Naive thymus-derived CD8-positive, alpha-beta T cell (primary cell): ENCODE measurements at places on chromosomes 16 and 17.

DNA sequence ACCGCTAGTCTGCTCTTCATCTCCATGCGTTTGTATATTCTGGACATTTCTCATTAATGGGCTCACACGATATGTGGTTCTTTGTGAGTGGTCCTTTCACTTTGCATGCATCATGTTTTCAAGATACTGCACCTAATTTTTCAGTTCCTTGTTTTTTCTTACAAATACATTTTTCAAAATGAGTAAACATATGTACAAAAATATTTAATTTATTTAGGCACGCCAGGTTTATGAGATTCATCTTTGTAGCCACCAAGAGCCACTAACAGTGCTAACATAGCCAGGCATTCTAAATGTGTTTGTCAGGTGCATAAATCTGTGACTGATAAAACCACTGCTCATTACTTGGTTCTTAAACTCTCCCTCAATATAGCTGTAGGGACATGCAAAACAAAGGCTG lies 375.3 kb downstream of the WWOX start:
- DNase-seq = no peak

GRCh38 chr17:18185391-18185790 lies 1.8 kb downstream of the ALKBH5 start:
- no peak for DNase-seq

GRCh38 chr16:47260503-47260902 lies 116.8 kb upstream of the NETO2 start:
- DNase-seq = no peak

GRCh38 chr17:4807605-4808377 lies 839 bp downstream of the PLD2 start:
- no peak for DNase-seq

DNA sequence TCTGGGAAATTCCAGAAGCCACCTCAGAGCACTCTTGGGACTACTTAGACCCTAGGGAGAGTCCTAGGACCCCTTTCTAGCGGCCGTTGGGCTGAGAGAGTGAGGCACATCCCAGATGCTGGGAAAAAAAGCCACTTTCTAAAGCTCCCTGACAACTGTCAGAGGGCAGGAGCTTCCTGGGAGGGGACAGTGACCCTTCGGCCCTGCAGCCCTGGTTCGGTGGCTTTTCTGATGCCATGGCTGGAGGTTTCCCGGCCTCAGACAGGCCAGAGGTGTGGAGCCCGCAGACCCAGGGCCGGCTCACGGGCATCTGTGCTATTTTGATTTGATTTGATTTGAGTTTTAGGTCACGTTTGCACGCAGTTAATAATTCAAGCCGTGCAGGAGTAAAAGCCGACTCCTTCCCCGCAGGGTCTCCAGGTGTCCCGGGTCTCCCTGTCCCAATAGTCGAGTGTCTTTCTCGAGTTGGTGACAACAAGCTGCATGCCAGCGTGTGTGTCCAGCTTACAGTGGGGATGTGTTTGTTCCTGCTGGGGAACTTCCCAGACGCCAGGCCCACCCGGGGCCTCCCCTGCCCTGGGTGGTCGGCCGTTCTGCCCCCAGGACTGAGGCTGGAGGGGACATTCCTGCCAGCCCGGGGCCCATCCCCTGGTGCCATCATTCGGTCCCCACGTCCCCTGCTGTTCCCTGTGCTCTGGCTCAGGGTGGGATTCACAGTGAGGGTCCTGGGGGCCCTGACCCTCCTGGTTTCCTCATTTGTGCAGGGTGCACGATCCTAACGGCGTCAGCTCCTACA lies 1.0 kb upstream of the CBFA2T3 start:
- no peak for DNase-seq

DNA sequence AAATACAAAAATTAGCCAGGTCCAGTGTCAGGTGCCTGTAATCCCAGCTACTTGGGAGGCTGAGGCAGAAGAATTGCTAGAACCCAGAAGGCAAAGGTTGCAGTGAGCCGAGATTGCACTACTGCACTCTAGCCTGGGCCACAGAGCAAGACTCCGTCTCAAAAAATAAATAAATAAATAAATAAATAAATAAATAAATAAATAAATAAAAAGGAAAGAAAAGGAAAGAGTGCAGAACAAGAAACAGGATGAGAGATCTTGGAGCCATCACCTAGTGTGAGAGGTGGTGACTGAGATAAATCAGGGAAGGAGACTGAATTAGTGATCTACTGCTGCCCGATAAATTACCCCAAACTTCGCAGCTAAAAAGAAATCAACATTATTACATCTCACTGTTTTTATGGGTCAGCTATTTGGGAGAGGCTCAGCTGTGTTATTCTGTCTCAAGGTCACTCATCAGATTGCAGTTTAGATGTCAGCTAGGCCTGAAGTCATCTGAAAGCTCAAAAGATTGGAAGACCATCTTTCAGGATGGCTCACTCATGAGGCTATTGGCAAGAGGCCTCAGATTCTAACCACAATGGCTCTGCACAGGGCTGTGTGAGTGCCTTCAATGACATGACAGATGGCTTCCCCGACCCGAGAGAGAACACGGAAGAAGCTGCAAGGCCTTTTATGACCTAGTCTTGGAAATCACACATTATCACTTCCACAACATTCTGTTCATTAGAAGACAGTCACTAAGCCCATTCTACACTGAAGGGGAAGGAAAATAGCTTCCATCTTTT lies 66.4 kb downstream of the CMC2 start:
- no peak for DNase-seq

DNA sequence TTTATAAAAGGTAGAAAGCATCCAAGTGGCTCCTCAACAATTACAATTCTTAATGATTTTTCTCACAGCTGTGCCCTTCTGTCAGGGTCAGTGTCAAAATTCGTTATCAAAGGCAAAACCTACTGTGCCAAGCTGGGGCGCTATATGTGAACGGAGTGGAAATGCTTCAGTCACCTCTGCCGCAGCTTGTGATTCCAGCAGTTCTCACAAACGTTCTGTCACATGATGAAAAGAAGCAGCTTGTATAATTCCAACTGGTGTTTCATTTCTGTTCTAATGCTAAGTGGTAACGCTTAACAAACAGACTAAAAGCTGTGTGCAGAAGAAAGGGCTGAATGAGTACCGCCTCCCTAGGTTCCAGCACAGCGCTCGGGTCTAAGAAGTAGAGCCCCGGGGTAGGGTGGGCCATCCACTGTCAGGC lies 14.2 kb downstream of the PLD6 start:
- no peak for DNase-seq

GRCh38 chr16:65704866-65705265 lies 583.0 kb upstream of the CDH11 start:
- no peak for DNase-seq

DNA sequence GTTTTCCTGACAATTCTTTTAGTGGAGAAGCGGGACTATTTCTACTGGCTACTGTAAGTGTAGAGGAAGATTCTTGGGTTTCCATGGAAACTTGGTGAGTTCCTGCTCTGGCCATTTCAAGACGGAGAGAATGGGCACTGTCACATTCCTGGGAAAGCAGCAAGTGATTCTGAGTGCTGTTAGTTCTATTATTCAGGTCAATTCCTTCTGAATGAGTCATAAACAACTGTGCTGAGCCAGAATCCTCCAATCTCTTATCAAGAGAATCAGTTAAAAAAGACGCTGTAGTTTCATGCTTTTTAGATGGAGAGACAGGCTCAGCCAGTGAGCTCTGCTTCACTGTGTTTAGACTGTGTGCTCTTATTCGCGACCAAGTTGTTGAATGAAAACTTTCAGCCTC lies 19.6 kb downstream of the AKAP10 start:
- DNase-seq = no peak

GRCh38 chr16:67822511-67822910 lies 15.8 kb downstream of the TSNAXIP1 start:
- DNase-seq = no peak

DNA sequence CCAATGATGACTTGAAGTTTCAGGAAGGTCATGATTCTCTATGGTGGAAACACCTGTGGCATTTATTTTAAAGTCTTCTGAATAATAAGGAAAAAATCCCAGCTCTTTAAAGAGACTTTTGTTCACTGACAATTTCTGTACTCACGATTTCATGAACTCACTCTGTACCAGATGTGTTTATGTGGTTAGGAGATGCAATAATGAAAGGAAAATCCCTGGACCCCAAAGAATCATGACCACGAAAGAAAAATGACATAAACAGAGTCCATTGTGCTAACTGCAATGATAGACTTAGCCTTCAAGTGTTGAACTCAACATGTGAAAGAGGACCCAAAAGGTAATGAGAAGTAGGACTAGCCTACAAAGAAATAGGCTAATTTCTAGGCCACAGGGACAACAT lies 947.5 kb downstream of the CDH11 start:
- DNase-seq = no peak

DNA sequence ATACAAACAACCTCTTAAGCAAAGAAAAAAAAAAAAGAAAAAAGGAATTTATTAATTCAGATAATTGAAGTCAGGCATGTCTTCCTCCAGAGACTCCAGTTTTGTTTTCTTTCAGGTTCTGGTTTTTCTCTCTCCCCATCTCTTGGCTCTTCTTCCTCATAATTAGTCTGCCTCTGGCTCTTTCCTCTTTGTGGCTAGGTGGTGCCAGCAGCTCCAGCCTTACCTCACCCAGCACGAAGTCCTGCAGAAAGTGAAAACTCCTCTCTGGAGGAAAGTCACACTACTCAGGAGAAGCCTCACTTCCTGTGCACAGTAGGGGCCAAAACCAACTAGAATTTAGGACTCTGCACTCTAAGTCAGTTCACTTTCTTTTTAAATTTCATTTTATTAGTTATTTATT lies 10.3 kb upstream of the NFAT5 start:
- DNase-seq = no peak

DNA sequence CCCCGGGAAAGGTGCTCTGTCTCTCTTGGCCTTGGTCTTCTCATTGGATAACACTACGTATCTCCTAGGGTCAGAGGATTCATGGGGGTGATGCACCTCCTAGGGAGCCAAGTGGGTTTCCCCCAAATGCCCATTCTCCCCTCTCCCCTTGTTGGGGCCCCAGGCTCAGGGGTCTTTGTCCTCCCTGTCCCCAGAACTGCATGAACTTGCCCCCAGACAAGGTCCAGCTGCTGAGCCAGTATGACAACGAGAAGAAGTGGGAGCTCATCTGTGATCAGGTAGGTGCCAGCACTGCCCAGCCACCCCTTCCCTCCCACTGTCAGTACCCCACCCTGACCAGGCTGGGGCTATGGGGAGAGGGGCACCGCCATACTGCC lies 8.7 kb downstream of the FMNL1 start:
- DNase-seq = no peak

- DNase-seq = no peak
Observed at GRCh38 chr16:30144917-30145316, 21.9 kb upstream of the MAPK3 start.

GRCh38 chr16:51049678-51050376 lies 101.2 kb downstream of the SALL1 start:
- no peak for DNase-seq

DNA sequence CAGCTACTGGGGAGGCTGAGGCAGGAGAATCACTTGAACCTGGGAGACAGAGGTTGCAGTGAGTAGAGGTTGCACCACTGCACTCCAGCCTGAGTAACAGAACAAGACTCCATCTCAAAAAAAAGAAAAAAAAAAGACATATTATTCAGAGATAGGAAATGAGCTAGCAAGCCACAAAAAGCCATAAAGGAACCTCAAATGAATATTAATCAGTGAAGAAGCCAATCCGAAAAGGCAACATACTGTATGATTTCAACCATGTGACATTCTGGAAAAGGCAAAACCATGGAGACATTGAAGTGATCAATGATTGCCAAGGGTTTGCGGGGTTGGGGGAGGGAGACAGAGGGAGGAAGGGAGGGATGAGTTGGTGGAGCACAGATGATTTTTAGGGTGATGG lies 8.4 kb upstream of the EXOC7 start:
- no peak for DNase-seq

DNA sequence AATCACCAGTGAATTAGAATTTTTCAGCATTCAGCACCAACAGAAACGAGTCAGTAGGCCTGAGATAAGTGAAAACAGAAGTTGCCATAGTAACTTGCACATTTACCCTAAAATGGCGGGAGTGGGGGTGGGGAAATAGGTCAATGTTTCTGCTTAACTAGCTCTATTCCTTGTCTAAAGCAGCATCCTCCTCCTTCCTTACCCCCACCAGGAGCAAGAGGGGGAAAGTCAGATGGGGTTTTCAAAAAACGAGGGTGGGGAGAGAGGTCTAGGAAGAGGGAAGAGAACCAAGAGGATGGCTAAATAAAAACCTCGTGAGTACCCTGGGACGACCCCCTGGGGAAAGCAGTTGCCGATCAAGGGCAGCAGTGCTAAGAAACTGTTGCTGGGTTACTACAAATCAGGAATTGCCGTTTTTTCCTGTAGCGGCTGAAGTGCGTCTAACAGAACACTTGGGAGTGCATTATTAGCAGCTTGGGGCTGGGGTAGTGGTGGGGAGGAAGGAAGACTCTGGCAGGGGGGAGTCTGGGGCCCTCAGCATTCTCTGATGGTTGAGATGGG lies 34.4 kb upstream of the MNT start:
- DNase-seq = no peak

GRCh38 chr16:87674419-87674818 lies 72.1 kb downstream of the JPH3 start:
- no peak for DNase-seq

GRCh38 chr16:83019963-83020362 lies 393.2 kb downstream of the CDH13 start:
- no peak for DNase-seq

GRCh38 chr16:51797669-51798259 lies 646.7 kb upstream of the SALL1 start:
- DNase-seq = no peak

DNA sequence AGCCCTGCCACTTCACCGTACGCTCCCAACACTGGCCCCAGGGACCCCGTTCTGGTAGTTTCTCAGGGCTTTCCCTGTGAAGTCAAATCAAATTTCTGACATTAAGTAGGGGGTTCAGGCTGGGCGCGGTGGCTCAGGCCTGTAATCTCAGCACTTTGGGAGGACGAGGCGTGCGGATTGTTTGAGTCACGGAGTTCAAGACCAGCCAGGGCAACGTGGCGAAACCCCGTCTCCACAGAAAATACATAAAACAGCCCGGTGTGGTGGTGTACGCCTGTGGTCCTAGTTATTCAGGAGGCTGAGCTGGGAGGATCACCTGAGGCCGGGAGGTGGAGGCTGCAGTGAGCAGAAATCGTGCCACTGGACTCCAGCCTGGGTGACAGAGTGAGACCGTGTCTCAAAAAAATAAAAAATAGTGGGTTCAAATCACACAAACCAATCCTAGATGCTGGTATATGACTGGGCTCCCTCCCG lies 632 bp downstream of the CYBC1 start:
- peak; percentile 19 for DNase-seq

DNA sequence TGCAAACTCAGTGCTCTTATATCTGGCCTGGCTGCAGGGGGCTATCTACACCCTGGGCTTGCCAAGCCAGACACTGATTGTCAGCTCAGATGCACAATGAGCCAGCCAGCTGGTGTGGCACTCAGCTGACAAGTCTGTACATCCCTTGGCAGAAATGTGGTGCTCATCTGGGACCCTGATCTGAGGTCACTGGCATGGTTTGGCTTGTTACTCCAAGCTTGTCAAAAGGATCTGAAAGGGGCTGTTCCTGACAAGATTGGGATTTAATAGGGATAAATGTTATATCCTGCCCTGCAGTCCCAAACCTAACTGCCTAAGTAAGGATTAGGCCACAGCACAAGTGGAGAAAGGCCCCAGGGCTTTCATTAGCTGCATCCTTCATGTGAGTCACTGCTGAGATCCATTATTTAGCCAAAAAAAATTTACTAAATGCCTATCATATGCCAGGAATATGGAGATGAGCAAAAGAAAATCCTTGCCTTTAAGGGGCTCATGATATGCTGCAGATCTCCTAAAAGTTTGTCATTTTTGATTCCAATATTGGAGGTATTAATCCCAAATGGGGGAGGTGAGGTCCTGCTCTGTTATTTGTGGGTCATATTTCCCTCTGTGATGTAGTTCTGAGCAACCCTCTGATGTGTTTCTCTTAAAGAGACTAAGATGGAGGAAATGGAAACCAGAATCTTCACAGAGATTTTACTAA lies 6.3 kb downstream of the SLC6A2 start:
- no peak for DNase-seq
